ENCODE measurements at places on chromosomes 1 and 21.

DNA sequence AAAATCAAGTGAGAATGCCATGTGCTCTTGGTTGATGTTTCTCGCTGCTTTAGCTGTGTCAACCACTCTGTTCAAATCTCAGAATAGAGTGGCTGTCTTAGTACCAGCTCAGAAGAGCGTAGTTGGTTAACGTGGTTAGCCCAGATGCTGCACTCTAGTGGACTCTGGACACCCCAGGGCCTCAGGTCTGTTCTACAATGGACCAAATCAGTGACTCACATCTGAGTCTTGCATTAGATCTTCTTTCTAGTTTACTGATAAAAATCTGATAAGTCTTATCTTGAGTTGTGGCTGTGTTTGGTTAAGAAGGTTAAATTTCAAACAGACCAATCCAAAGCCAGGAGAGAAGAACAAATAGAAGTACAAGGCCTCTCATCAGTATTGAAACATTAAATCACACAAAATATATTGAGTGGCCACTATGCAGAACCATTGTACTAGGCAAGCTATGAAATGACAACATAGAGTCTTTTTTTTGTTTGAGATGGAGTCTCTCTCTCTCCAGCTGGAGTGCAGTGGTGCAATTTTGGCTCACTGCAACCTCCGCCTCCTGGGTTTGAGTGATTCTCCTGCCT, 104.1 kb downstream of the NR5A2 start:
- no peak for DNase-seq

GRCh38 chr1:209626346-209627026, 25.7 kb downstream of the LAMB3 start:
- DNase-seq = no peak

GRCh38 chr1:85259912-85260274, 431 bp upstream of the C1orf52 start:
- DNase-seq = no peak

DNA sequence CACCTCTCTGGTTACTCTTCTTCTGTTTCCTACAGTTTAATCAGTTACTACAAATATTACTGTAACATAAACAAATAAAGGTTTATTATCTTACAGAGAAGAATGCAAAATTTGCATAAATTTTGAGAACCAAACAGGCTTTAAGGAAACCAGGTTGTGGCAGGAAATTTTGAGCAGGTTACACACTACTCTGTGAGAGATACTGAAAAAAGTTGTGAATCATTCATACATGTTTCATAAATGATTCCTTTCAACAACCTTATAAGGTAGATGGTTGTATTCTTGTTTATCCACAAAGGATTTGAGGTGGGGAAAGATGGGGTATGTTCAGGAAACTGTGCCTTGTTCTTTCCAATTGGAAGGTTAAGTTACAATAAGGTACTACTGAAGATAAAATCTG, 58.6 kb downstream of the MAST2 start:
- no peak for DNase-seq

DNA sequence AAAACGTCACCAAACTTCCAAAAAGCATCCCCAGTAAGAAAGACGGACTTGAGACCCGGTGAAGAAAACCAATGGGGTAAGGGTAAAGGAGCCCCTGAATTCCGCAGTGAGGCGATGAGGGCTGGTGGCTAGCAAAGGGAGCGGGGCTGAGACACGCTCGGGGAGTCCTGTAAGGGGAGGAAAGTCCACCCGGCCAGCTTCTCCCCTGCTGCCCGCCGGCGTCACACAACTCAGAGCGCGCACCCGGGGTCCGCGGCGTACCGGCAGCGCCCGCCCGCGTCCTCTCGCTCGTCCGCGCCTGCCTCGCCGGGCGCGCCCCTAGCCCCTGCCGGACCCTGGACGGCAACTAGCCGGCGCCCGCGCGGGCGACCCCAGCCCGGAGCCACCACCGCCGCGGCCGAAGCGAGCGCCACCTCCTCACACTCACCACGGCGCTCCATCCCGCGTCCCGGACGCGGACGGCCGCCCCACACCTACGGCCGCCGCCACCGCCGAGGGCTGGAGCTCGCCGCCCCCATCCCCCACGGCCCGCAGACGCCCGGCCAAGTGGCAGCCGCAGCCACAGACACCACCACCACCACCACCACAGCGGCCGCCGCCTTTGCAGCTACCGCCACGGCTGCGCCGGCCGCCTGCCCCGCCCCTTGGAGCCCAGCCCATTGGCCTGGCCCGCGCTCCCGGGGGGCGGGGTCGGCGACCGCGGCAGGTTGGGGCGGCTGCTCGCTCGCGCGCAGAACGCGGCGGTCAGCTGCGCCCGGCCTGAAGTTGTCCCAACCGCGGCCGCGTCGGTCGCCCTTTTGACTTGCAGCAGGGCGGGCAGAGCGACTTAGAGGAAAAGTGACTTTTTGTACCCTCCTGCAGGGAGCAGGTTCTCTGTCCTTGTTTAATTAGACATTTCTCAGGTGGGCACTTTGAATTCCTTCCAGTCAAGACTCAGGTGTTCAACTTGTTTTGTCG, 10.0 kb upstream of the ARHGAP29 start:
- DNase-seq = no peak

GRCh38 chr1:220338759-220339158, 66.5 kb upstream of the RAB3GAP2 start:
- DNase-seq = no peak

GRCh38 chr1:156880473-156880872, 13.0 kb upstream of the PEAR1 start:
- DNase-seq = no peak

DNA sequence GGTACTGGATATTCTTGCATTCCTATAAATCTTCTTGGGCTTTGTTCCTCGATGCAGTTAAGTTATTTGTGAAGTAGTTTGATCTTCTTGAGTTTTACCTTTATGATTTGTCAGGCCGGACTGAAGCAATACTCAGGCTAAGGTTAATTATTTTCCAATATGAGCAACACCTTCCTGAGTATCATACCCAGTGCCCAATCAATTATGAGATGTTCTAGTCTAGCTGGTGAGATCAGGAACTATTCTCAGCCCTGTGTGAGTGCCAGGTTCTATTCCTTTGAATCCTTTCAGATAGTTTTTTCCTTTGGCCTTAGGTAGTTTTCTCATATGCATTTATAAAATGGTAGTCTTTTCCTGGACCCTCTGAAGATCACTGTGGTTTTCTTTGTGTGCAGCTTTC, 92.5 kb downstream of the SCMH1 start:
- DNase-seq = no peak

- no peak for DNase-seq
These were observed 215.8 kb upstream of the ZRANB2 start for GRCh38 chr1:71296551-71297134.

- DNase-seq = no peak
These were observed 109.7 kb downstream of the TGFBR3 start for GRCh38 chr1:91776068-91776794.

DNA sequence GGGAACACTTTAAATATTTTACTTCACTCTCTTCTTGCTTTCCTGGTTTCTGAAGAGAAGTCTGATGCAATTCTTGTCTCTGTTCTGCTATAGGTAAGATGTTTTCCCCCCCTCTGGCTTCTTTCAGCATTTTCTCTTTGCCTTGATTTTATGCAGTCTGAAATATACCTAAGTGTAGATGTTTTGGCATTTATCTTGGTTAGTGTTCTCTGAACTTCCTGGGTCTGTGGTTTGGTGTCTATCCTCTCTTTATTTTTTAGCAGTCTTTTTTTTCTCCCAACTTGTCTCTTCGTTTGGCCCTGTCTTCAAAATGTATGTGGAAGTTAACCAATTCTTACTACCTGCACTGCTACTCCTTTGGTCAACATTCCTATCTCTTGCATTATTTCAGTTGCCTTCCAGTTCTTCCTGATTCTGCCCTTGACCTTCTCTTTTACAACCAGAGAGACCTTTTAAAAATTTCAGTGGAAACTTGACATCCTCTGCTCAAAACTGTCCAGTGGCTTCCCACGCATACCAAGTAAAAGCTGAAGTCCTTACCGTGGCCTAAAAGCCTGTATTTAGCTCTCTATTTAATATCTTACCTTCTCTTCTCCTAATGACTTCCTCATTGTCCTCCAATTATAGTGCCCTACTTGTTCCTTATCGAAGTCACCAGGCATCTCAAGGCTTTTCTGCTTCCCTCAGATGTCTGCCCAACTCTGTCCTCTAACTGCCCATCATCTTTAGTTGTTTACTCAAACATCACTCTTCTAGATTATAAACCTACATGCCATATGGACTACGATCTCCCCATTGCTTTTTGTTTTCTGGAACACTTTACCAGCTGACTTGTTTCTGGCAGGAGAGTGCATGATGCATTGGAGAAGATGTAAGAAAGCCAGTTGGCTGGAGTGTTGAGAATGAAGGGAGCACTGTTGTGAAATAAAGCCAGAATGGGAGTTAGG, 40.9 kb downstream of the RAP1A start:
- no peak for DNase-seq

DNA sequence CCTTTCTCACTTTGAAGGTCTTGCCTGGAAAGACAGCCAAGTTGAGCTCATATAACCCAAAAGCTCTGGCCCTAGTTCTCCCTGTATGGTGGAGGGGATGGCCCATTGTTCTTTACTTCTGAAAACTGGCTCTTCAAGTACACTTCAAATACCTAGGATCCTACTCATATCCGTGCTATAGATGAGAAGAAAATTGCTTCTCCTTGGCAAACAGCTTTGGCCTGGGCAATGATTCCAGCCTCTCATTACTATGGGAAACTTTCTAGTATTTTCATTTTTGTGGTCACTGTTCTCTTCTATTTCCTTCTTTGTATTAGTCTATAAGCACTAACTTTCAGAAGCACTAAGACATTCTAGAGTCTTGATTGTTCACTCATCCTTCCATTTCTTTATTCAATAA, 53.7 kb downstream of the ZNF697 start:
- DNase-seq = no peak

GRCh38 chr1:228365271-228366061, 41.2 kb downstream of the TRIM11 start:
- DNase-seq = no peak

DNA sequence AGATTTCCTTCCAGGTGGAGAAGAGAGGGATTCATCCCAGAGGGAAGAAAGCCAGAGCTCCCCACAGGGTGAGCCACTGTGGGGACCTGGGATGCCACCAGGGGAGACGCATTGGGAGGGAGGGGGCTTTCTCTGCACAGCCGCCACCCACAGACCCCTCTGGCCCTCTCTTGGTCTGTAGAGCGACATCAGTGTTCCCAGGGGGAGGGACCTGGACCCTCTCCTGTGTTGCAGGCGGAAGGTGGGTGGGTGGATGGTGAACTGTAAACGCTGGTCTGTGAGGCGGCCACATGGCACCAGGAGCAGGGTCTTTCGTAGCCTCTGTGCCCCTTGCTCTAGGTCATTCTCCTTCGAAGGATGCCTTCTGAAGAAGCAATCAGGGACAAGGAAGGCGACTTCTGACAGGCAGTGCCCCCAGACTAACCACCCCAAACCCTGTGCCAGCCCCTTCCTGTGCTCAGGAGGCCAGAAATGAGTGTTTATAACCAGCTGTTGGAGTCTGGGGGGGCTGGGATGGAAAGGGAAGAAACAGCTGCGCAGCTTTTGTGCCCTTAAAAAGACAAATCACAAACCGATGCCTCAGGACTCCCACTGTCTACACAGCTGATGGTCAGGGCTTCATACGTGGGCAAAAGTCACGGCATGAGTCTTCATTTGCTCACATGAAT, 121.4 kb upstream of the ZBTB40 start:
- DNase-seq = no peak

DNA sequence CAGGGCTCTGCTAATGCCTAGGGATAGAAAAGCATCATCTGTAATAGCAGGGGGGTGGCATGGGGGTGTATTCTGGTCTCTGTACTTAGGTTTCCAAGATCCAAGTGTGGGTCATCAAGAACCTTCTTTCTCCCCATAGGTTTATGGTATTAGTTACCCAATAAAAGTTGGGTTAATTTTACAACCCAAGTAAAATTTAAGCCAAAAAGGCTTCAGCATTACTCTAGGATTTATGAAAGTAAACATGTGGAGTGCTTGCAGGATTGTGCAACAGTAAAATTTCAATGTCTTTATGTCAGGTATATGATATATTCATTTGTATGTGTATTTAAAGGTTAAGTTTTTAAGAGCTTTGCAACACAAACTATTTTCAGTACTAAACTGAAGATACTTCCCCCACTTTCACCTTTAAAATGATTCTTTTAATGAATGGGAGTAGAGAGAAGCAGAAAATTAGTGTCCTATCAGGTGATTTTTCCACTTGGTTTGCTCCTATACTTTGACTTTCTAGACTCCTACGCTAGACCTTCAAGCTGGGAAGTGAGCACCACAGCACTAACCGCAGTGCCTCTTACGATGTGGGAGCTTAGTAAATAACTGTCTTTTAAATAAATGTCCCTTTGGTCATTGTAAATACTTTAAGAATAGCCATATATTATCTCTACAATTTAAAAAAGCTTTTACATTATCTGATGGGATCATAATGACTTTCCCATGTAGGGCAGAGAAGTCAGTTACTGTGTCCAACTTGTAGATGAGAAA, 67.8 kb upstream of the UBE2U start:
- DNase-seq = no peak

GRCh38 chr1:8015036-8015808, 10.9 kb downstream of the ERRFI1 start:
- DNase-seq = no peak
